ENCODE measurements at places on chromosomes 16 and 17.
A peak's percentile ranks its signal among the peaks of the same experiment; 100 is the strongest.

DNA sequence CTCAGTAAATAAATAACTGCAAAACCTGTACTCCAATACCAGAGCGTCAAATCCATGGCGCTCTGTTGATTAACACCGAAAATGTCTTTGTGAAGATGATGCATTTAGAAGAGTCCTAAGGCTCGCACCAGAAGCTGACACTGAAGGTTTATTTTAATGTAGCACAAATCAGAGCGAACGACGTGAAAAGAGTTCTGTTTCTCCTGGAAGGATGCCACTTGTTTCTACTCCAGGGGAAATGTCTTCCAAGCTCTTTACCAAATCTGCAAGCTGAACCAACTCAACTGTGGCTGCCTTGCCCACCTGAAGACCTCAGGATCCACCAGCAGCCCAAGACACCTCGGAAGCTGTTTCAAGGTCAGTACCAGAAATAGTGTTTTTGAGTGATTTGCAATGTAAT, 194.4 kb upstream of the MAF start:
- DNase-seq, result no peak

DNA sequence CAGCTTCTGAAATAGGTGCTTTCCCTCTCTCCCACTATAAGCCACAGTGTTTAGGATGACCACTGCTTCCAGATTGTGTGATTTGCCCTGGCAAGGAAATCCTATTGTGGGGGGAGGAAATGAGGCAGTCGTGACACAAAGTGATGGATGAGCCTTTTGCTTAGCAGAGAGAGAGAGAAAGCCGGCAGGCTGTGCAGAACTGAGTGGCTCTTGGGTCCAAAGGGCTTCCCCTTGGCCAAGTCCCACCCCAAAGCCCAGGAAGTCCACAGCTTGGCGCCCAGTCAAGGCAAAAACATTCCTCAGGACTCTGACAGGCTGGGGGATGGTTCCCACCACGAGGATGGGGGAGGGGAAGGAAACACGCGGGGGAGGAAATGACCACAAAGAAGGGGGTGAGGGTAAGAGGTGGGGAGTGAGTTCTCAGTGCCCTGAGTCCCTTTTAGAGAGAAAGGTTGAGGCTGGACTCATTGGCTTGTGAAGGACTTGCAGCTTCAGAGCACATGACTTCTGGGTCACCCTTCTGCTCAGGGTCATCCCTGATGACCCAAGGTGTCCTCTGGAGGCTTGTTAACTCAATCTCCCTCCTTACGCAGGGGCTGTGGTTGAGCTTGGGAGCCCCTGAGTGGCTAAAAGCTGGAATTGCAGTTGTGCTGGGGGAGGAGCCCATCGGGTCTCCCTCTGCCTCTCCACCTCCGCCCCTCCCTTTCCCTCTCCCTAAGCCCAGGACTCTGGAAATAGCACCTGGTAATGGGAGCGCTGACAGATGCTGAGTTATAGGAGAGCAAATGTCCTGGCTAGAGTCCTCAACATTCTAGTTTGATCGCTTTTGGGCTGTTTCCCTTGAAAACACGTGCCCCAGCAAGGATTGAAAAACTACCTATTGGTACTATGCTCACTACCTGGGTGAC, 10.3 kb upstream of the MSL1 start:
- DNase-seq, result peak; percentile 92

DNA sequence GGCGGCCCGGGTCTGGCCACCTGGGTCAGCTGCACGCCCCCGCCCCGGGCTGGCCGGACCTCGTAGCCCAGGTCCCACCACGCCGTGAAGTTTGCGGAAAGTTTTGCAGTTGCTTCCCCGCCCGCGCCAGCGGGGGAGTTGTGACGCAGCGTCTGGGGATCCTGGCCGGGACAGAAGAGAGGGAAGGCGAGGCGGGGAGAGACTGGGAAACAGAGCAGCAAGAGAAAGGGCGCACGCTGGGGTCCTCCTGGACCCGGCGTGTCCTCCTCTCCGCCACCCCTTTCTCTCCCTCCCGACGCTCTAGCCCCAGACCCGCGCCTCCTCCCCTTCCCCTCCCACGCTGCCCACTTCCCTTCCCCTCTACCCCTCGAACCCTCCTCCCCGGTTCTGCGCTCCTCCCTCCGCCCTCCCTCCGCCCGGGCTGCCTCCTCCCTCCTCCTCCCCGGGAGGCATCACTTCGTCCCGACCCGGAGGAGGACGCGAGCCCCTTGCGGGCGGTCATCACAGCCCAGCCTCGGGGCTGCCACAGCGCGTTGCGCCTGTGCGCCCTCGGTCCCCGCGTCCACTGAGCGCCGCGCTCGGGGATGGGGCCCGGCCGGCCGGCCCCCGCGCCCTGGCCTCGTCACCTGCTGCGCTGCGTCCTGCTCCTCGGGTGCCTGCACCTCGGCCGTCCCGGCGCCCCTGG, at the start of gene MRC2:
Gene MRC2 (plus strand): TSS at position 452 of the 685 bp plus-strand sequence. CDS start 133 bp downstream, at position 585.
- DNase-seq, result no peak

GRCh38 chr17:2107050-2107449, 52.1 kb downstream of the HIC1 start:
- DNase-seq, result no peak

- DNase-seq, result no peak
Observed at GRCh38 chr17:14672830-14673229, 371.9 kb downstream of the HS3ST3B1 start.

DNA sequence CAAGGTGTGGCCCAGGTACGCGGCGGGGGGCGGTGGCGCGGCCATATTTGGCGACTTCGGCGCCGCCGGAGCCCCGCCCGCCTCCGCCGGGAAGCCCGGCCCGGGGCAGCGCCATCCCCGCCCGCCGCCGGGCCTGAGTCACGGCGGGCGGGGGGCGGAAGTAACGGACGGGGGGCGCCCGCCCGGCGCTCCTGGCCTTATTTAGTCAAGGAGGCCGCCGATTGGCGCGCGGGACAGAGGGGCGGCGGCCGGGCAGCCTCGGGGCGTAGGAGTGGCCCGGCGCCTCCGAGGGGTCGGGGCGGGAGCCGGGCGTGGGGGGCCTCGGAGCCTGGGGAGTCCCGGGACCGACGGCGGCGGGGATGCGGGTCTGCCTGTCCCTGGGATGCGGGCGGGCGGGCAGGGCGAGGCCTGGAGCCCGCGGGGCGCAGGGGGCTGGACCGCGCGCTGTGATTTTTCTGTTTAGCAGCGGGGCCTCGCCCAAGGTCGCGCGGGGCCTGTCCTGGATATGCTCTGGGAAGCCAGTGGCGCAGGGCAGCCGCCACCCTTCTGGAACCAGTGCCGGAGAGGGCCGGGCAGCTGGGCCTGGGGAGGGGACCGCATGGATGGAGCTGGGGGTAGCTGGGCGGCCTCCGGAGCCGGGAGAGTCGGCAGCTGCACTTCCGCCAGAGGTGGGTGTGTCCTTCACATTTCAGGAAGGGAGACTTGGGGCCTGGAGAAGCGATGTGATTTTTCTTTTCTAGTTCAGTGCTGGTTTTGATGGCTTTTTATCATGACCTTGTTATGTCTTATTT, 2.3 kb upstream of the ACTG1 start:
- DNase-seq, result peak; percentile 56

DNA sequence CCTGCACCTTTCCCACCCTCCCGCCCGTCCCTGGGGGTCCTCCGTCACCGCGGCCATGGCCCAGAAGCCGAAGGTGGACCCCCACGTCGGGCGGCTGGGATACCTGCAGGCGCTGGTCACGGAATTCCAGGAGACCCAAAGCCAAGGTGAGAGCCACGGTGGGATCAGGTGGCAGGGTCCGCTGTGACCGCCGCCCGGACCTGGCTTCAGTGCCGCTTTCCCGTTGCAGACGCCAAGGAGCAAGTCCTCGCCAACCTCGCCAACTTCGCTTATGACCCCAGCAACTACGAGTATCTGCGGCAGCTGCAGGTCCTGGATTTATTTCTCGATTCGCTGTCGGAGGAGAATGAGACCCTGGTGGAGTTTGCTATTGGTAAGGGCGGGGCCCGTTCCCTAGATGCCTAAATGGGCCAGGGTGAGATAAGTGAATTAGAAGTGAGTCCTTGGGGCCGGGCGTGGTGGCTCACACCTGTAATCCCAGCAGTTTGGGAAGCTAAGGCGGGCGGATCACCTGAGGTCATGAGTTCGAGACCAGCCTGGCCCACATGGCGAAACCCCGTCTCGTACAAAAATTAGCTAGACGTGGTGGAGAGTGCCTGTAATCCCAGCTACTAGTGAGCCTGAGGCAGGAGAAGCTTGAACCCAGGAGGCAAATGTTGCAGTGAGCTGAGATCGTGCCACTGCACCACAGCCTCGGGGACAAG, 617 bp downstream of the ARMC7 start:
- DNase-seq, result no peak

DNA sequence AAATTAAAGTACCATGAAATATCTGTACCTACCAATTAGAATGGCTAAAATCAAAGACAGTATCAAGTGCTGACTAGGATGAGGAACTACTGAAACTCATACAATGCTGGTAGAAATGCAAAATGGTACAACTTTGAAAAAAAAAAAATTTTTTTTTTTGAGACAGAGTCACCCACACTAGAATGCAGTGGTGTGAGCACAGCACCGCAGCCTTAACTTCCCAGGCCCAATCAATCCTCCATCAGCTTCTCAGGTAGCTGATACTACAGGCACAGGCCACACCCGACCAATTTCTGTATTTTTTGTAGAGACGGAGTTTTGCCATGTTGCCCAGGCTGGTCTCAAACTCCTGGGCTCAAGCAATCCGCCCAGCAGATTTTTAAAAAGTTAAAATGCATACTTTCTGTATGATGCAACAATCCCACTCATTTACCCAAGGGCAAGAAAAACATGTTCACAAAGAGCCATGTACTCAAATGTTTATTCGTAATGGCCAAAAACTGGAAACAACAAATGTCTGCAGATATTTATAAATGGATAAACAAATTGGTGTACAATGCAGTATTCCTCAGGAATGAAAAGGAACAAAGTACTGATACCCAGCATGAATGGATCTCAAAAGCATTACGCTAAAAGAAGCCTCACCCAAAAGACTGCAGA, 8.7 kb downstream of the SMURF2 start:
- DNase-seq, result no peak

DNA sequence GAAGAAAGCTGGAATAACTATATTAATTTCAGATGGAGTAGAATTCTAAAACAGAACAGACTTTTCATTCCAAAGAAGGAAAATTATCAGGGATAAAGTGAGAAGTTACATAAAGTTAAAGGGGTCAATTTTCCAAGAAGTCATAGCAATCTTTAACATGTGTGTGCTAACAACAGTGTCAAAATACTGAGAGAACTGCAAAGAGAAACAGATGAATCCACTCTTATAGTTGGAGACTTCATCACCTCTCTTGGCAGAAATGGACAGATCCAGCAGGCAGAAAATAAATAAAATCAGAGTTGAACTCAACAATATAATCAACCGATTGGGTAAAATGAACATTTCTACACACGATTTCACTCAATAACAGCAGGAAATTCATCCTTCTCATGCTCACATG, 5.4 kb downstream of the ABCA9 start:
- DNase-seq, result no peak

GRCh38 chr17:55961386-55961785, 191.9 kb upstream of the ANKFN1 start:
- no peak for DNase-seq

DNA sequence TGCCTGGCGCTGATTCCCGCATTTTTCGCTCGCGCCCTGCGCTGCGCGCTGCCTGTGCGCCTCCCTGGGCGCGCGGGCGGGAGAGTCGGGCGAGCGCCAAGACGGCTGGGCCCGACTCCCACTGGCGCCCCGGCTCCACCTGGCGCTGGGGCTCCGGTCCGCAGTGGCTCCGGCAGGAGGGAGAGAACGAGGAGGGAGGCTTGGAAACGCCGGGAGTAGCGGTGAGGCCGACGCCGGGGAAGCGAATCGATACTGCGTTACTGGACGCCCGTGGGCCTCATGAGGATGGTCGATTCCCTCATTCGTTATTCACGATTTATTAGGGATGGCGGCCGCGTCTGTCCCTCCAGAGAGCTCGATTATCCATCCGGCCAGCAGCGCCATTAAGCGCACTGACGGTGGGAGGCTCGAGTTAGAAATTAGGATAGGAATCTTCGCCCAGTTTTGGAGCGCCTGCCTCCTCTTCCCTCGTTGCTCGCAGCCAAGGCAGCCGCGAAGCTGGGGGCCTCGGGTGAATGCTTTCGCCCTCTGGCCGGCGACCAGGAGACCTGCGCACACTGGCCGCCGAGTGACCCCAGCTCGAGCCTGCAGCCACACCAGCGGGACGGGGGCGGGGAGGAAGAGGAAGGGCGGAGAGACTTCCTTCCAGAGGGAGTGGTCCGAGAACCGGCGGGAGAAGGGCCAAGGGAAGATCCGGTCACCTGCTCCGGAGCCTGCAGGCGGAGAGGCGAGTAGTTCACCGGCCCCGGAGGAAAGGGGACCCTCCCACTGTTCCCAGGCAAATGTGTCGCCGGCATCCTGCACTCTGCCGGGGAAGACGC, 1.3 kb upstream of the PCGF2 start:
- peak; percentile 79 for DNase-seq

DNA sequence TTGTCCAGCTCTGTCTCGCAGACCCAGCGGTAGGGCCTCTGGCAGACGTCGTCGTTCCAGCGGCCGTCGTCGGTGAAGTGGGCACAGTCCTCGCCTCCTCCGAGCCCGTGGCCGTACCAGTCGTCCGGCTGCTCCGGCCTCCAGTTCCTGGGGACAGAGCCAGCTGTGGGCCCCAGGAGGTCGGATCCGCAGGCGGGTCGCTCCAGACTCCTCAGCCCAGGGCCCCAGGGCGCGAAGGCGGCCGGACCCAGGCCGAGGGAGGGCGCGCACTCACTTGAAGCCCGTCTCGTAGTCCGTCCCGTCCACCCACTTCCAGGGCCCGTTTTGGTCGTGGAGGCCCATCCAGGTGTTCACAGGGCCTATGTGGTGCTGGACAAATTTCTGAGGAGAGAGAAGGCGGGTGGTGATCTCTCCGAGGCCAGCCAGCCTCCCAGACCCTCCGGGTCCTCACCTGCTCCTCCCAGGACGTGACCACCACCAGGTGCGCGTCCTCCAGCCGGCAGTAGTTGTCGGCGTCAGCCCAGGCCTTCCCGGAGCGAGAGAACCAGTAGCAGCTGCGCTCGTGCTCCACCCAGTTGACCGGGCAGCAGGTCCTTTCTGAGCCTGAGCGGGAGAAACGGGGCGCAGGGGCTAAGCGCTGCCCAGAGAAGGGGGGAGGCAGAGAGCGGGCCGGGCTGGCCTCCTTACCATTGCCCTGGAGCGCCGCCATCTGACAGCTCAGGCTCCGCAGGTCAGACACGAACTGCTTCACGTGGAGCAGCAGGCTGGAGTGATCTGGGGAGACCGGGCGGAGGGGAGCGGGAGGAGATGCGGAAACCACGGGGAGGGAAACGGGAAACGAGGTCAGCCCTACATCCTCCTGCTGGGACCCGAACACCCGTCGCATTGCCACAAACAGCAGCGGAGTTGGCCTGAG, 5.2 kb downstream of the ASGR1 start:
- DNase-seq, result peak; percentile 77

Measured in cerebellum (tissue), 4 donors.